Thoracic aorta (tissue), 2 donors: ENCODE measurements at places on chromosomes 2 and 18.

- DNase-seq = no peak
Observed at GRCh38 chr2:147636238-147636882, 208.5 kb upstream of the ACVR2A start.

DNA sequence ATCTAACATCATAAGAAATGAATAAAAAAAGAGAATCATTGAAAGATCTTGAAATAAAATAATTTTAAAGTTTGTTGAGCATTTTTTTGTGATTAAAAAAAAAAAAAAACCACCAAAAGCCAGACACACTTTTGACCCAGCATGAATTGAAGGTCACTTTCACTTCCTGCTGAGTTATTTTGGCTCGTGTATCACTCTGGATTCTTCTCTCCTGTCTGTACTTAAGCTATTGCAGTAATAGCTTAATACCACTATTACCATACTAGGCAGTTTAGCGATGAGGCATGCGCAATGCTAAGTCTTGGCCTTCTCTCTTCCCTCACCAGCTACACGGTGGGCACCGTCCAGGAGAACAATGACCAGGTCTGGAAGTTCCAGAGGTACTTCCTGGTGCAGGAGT, 54.5 kb upstream of the SPP2 start:
- no peak for DNase-seq

DNA sequence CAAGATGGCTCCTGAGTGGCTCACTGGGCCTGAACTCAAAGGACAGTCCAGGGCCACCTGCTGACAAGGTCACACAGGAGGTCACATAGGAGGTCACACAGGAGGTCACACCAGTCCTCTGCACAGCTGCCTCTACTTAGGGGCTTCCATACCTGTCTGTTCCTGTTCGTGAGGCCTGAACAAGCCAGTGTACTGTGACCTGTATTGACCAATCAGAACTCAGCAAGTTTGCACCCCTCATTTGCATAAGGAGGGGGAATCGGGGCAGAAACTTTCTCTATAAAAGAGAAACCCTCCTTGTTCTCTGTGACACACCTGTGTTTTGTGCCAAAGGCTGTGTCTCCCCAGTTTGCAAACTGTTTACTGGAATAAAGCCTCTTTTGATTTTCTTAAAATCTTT, 478.9 kb downstream of the EIPR1 start:
- DNase-seq = no peak

GRCh38 chr18:76318607-76319006, 176.4 kb downstream of the ZNF516 start:
- DNase-seq = no peak

DNA sequence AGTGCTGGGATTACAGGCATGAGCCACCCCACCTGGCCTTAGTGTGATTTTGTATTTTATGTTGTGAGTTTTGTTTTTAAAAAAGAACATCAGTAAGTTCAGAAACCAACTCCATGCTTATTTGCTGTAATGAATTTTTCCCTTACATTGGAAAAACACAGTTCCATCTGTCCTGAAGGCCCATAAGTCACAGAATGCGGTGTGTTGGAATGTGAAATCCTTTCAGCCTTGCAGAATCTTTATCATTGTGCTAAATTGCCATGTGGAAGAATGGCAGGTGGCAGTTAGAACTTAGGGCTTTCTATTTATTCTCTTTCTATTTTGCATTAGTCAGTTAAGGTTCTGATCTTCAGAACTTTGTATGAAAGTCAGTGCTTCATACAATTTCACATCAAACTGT, 52.6 kb downstream of the NEDD4L start:
- DNase-seq = no peak

GRCh38 chr2:148554459-148555247, 89.9 kb upstream of the EPC2 start:
- no peak for DNase-seq

DNA sequence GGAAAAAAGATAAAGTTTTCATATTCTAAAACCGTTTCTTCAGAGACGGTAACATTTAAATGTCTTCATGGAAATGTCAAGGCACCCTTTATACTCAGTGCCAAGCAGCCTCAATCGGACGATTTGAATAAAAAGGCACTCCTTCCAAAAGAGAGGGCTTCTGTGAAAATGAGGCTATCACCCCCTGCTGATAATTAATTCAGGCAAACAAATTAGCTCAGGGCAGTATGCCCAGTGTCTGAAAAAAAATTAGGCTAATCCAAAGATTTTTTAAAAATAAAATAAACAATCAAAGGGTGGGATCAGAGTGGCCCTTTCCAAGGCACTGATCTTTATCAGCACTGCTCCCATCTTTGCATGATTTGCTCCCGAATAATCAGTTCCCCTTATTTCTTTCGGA, 151.0 kb upstream of the PID1 start:
- DNase-seq = no peak

DNA sequence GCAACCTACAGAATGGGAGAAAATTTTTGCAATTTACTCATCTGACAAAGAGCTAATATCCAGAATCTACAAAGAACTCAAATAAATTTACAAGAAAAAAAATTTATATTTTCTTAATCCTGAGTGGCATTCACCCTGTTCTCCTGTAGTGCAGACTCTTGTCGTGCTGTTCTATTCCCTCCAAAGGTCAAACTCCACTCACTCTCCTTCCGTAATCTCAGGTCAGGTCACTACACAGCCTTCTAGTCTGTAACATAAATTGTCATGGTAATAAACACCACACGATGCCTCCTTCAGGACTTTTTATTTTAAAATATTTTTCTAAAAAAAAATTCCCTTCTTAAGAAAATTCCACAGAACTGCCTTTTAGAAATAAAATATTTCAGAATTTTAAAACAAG, 417.9 kb upstream of the GCFC2 start:
- DNase-seq = no peak

- no peak for DNase-seq
Observed at GRCh38 chr2:201769666-201770373, 10.9 kb downstream of the ALS2 start.

GRCh38 chr2:75428060-75428459, 132.7 kb downstream of the EVA1A start:
- no peak for DNase-seq

DNA sequence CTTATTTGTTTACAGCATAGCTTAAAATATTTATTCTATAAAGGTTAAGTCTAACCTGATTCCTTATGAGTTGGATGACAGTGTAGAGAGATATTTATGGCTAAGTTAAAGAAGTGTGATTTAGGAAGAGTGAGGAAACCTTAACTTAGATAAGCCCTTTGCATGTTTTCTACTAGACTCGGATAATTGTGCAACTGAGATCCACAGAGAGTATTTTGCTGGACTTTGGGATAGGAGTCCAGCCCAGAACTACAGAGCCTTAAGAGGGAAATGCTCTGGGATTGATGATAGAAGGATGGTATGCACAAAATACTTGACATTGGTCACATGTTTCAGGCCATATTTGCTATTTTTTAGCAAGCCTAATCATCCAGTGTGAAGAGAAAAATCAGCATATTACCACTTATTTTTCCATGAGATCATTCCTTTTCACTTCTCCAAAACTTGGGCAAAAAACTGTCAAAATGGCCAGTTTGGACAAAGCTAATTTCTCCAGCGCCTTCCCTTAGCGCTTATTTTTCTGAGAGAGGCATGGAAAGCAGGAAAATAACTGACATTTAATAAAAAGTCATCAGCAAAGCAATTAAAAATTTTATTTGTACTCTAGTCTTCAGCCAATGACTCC, 3.1 kb downstream of the CD28 start:
- no peak for DNase-seq

GRCh38 chr2:226497146-226497909, 302.3 kb downstream of the IRS1 start:
- no peak for DNase-seq

- DNase-seq = no peak
Observed at GRCh38 chr2:110905217-110905616, 172.8 kb downstream of the ACOXL start.

DNA sequence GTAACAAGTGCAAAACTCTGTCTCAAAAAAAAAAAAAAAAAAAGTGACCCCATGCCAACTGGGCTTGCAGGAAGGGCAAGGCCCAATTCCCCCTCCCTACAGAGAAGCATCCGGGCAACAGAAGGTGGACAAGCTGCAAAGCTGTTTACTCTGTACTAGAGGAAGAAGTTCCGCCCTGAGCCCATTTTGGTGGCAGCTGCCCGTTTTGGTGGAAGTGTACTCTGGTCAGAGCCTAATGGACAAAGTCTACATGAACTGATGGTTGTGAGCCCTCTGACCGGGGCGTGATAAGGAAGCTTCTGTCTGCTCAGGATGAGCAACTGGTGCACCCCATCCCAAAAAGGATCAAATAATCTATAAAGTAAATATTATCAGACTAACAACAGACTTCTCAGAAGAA, 65.0 kb downstream of the TRAPPC8 start:
- DNase-seq = no peak

- no peak for DNase-seq
Observed at GRCh38 chr2:9547262-9547991, 8.2 kb downstream of the ADAM17 start.

- no peak for DNase-seq
Observed at GRCh38 chr2:181275643-181276070, 181.5 kb upstream of the ITGA4 start.

GRCh38 chr2:69018678-69019095, 5.7 kb downstream of the ANTXR1 start:
- no peak for DNase-seq

GRCh38 chr2:17306706-17307105, 211.5 kb downstream of the RAD51AP2 start:
- DNase-seq = no peak
